ENCODE measurements at places on chromosomes 4 and X.

GRCh38 chrX:34238896-34239295 lies 106.8 kb upstream of the FAM47A start:
- no peak for DNase-seq

- DNase-seq = no peak
Measured at GRCh38 chr4:135277068-135277979, 1075.7 kb upstream of the PABPC4L start.

DNA sequence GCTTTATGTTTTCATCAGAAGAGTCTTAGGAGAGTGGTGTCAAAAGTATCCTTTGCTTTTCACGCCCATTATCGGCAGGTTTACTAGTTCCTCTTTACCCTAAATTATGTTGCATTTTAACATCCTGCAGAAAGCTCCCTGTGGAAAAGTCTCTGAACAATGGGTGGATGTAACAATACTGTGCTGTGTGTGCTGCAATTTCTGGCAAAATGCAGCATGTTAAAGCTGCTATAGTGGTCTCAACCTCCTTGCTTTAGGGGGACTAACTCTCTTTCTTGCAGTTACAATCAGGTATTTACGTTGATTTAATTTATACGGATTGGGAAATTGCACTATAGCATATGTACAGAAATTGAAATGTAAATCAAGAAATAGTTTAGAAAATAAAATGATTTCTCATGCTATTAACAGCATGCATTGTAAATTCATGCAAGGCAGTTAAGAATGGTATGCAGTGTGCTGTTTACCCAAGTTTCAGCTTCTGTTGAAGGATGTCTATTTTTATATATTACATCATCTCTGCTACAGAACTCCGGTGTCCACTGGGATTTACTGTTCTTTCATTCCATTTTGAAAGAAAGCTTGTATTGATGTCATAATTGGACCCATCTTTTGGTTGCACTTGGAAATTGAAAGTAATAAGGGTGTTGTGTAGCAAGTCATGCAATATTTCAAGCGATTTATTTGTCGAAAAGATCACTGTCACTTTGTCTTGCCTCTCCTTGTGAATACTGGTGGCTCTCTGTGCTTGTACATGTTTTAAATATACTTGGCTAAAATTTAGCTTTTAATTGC lies 145.7 kb downstream of the RAPGEF2 start:
- DNase-seq = peak; percentile 77

- DNase-seq = no peak
Measured at GRCh38 chrX:40209951-40210617, 112.3 kb upstream of the BCOR start.

GRCh38 chr4:73936969-73937368 lies 44.9 kb downstream of the PF4 start:
- DNase-seq = no peak

DNA sequence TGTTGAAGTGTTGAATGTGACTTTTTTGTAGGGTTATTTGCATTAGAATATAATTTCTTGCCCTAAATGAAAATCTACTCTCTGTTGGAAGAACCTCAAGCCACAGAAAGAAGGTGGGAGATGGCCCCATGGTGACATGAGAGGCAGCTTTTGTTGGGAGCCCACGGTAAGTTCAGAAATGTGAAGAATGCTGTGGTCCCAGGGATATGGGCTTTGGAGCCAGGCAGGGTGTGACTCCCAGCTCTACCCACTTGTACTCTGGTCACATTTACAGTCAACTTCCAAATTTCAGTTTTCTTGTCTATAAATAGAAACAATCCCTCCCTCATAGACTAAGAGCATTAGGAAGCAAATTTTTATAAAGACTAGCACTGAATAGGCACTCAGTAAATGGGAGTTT lies 177.8 kb downstream of the RAB28 start:
- no peak for DNase-seq

DNA sequence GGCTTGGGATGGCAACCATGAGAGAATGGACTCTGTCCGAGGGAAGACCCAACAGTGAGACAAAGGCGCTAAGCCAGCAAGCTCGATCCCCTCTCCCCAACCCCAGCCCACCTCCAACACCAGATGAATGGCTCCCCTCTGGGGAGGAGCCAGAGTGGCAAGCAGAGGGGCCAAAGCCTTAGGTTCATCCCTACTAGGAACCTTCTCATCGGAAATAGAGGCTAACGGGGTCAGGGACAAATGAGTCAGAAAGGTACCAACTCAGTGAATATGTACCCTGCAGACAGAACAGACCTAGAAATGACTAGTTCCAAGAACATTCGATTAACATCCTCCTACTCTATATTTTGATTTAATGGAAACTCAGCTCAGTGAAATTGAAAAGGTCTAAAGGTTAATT lies 73.9 kb downstream of the NSG1 start:
- no peak for DNase-seq

GRCh38 chr4:42653626-42654560 lies 3.0 kb downstream of the ATP8A1 start:
- no peak for DNase-seq

DNA sequence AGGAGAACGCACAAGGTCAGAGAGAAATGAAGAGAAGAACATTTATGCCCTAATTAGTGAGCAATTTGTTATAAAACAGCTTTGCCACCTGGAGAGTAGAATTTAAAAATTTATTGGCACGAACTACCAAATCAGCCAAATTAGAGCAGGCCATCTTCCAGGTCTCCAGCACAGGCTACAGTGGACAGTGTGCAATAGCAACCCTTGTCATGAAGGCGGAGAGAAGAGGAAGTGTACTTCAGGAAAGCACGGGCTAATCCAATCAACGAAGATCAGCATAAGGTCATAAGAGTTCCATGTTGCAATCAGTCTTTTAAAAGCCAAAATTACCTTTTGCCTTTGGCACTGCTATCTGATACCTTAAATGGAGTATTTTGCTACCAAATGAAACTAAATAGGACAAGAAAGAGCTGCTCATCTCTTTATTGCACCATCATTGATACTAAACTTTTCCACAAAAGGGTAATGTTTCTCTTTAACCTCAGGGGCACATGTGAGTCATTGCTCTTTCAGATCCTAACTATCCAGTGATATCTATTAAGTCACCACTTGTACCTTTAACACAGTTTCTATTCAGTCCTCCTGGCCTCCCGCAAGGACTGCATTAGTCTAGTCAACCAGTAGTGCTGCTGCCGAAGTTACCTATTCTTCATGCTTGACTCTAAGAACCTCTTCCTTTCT lies 19.9 kb downstream of the ANK2 start:
- no peak for DNase-seq

GRCh38 chr4:141576585-141577110 lies 59.7 kb upstream of the IL15 start:
- no peak for DNase-seq

DNA sequence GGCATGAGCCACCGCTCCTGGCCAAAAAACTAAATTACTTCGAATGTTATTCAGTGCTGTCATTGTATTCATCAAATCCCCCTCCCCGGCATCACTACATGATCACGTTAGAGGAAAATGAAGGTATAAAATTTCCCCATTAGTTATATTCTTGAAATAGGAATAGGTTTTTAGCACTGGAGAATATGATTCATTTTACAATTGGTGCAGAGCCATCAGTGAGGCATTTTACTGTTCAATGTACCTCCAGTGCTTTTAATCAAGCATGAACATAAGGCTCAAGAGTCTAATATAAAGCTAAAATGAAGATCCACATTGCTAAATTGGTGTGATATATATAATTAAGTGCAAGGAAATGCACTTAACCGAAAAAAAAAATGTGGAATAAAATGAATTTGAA lies 18.3 kb downstream of the KLF3 start:
- DNase-seq = no peak

DNA sequence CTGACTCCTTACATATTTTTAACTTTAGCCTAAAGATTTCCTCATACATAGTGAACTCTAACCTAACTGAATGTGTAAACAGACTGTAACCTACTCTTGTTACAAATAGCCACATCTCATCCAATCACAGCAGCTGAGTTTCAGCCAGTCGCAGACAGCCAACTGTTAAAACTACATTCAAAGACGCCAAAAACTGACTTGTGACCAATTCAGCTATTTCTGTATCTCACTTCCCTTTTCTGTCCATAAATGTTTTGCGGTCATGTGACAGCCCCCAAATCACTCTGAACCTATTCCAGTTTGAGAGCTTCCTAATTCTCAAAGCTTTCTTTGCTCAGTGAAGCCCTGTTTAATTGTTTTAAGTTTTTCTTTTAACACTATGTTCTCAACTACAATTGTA lies 2731.9 kb downstream of the ARAP2 start:
- no peak for DNase-seq

- no peak for DNase-seq
Measured at GRCh38 chr4:109764376-109764775, 34.5 kb upstream of the PLA2G12A start.

DNA sequence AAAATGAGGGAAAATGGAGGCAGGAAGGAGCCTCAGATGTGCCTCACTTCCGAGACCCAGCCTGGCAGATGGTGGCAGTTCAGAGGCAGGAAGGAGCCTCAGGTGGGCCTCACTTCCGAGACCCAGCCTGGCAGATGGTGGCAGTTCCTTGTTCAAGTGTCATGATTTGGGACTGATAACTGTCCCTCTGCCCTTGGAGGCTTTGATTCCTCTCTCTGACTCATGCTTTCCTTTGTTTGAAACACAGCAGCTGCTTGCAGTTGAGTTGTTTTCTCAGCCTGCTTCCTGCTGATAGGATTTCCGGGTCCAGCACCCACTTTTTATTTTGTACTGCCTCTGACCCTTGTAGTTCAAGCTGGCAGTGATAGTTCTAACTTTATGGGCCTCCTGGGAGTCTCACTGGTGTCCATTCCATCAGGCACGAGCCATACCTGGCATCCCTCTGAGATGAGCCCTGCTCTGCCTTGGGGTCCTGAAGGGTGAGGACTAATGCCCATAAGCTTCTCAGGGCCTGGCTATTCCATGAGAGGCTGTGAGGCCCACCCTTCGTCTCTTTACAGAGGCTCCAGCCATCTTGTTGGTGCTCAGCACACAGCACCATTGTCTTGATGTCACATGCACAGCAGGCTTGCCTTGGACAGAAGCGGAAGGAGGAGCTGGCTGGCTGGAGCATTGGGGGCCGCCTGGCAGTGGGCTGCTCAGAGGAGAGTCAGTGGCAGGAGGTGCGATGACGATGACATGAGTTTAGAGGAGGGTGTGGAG lies 13.0 kb downstream of the RGS12 start:
- DNase-seq = no peak

- no peak for DNase-seq
Measured at GRCh38 chrX:70089604-70090297, 27.5 kb downstream of the OTUD6A start.

DNA sequence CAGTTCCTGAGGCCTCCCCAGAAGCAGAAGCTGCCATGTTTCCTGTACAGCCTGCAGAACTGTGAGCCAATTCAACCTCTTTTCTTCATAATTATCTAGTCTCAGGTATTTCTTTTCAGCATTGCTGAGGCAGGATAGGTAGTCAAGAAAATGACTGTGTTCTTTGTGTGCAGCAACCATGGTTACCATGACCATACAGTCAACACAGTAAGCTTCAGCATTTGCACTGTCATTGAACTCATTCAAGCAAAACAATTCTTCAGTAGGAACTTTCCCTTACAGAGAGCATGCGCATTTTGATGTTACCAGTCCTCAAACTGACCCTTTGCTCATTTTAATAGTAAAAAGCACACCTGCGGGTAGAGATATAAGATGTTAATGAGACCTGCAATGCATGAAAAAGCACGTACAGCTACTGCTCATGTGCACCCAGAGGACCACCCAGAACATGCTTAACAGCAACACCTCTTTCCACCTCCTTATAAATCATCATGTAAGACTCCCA lies 180.8 kb downstream of the PRKX start:
- no peak for DNase-seq

DNA sequence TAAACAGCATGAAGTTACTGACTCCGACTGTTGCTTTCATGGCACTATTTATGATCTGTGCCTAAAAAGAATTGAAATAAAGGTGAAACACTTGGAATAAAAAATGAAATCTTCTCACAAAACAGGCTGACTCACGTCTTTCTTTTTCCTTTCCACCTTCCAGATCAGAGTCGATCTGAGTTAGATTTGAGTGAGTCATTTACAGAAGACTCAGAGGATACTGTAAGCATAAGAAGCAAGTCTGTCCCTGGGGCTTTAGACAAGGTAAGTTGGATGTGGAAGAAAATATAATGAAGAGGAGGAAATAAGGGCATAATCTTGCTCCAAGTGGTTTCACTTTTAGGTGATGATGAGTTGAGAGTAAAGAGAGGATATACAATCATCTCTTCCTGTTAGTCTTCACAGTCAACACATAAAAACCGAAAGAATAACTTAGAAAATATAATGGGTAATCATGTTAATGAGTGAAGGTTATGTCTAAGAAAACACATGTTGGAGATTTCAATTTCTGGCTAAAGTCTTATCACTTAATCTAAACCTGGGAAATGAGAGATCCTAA lies 89.7 kb downstream of the SYTL5 start:
- DNase-seq = no peak

GRCh38 chrX:13803116-13803515 lies 13.8 kb downstream of the GPM6B start:
- DNase-seq = no peak

- DNase-seq = no peak
Measured at GRCh38 chrX:46184749-46185148, 360.5 kb downstream of the ZNF674 start.

DNA sequence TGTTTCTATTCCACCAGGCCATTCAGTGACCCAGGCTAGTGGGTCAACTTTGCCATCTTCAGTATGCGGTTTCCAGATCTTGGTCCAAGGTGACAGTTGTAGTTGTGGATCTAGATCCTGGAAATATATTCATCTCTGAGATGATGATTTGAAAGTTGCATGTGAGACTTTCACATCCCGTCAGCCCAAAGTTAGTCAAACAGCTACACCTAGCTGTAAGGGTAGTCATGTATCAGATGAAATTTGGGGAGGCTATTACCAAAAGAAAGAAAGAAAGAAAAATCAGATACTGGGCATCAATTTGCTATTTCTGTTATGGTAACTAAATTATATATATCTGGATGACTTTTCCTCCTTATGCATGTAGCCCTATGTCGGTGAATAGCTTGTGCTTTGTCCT lies 259.4 kb upstream of the ARX start:
- DNase-seq = no peak

- no peak for DNase-seq
Measured at GRCh38 chr4:11138964-11139363, 289.7 kb downstream of the HS3ST1 start.

- DNase-seq = no peak
Measured at GRCh38 chr4:15381806-15382338, 46.0 kb upstream of the C1QTNF7 start.

GRCh38 chr4:58138786-58139668 lies 1028.8 kb upstream of the IGFBP7 start:
- DNase-seq = no peak

GRCh38 chr4:61199873-61200186 lies 296 bp upstream of the ADGRL3 start:
- no peak for DNase-seq

DNA sequence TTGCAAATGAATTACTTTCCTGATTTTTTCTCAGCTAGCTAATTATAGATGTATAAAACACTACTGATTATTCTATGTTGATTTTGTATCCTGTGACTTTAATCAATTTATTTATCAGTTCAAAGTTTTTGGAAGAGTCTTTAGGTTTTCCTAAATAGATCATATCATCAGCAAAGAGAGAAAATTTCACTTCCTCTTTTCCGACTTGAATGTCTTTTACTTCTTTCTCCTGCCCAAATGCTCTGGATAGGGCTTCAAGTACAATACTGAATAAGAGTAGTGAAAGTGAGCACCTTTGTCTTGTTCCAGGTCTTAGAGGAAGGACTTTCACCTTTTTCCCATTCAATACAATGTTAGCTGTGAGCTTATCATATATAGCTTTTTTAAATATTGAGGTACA lies 417.9 kb downstream of the PDGFC start:
- no peak for DNase-seq
